Posterior vena cava (tissue), 2 donors: ENCODE measurements at places on chromosomes 4 and X. TPM values are rescaled to one million over a fixed set of nuclear protein-coding genes. Genes with fewer than 3 reads are reported as not detected.

Gene CXCL8
- total RNA-seq: 0.51 TPM

GRCh38 chr4:185838104-185838452, 26.1 kb upstream of the SORBS2 start:
- no peak for DNase-seq

DNA sequence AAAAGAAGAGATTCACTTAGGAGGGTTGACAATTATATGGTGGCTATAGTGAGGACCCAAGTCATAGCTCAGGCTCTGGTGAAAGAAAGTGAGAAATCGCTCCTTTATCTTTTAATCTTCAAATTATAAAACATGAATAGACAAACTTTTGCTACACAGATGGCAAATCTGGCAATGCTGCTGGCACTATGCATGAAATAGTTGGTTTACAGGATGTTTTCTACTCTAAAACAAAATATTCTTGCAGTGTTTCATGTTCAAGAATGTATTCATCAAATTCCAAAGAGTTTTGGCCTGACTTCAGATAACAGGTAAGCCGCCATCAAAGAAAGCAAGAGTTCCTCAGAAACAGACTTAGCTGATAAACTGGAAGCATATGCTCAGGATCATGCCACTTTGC, 801.2 kb downstream of the C4orf33 start:
- no peak for DNase-seq

DNA sequence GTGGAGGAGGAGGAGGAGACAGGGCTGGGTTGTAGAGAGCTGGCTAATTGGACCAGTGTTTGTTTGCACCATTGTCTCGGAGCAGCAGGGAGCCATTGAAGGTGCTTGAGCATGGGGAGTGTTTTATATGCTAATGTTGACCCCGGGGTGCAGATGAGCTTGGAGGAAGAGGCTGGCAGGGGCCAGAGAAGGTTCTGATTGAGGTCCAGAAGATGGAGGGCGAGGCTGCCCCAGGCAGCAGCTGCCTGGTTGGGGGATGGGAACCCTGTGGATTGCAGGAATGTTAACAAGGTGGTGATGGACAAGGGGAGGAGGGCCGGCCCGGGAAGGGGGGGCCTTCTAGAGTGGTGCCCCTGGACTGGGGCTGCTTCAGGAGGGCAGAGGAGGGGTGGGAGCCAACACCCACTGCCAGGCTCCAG, 18.0 kb downstream of the DOK7 start:
- DNase-seq: no peak

DNA sequence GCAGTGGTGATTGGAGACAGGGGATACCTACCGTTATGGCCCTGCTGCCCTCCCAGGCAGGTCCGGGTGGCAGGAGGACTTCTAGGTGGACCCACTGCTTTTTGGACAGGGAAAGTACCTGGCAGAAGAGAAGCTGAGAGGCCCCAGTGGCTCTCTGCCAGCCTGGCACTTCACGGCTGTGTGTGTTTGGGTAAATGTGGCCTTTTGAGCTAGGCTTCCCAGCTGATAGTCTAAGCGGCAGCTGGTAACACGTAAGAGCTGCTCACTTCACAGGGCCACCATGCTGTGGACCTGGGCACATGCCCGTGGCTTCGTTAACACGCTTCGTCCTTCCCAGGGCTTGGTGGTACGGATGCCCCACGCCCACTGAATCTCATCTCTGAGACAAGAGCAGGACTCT, 92.0 kb upstream of the CLCN4 start:
- no peak for DNase-seq

DNA sequence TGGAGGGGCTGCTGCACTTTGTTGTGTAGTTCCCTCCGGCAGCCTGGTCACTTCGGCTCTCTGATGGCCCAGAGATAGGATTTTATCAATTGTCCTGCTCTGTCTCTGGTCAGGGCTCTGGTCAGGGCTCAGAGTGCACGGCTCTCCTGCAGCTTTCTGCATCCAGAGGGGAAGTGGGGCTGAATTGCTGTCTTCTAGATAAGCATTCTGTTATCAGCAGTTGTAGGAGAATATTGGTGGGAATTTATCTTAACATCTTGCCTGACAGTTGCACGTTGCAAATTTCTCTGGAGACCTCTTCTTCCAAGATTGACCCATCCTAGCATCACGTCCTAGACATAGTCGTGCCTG, 62.8 kb downstream of the FAM193A start:
- no peak for DNase-seq

DNA sequence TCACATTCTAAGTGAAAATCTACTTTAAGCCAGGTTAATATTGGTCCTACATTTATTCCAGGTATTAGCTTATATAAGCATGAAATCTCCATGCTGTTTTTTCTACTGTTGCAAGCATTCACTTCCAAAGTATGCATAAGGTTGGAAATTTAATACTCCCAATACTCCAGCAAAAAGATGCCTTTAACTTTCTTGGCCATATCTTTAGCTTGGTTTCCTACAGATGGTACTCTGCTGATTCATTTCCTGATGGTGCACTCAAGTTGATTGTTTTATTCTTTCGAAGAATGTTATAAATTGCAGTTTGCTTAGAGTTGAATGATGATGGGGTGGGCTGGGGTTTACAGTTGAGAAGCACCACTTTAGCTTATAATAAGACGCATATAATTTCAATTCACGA, 330.2 kb downstream of the PTTG2 start:
- DNase-seq: no peak

- no peak for DNase-seq
Measured at GRCh38 chr4:142752202-142752786, 93.8 kb downstream of the INPP4B start.

GRCh38 chr4:75071317-75071716, 138.4 kb downstream of the PARM1 start:
- no peak for DNase-seq

DNA sequence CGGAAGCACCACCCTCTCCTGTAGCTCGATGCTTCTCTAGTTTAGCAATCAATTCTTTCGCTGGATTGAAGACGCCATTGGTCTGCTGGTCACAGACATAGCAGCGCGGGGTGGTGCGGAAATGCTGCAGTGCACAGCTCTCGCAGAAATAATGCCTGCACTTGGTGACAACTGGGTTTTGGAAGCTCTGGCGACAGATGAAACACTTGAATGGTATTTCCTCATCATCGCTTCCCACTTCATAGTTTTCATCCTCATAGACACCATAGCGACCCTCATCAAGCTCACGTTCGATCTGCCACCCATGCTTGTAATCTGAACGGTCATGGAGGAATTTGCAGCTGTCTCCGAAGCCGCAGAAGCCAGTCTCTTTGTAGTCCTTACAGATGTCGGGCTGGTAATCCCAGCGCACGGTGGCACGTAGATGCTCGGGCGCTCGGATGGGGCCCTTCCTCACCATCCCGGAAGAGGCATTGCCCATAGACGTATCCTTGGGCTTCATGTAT, 854 bp downstream of the RNF113A start:
- DNase-seq: no peak
